ENCODE measurements at places on chromosomes 11 and 22.

DNA sequence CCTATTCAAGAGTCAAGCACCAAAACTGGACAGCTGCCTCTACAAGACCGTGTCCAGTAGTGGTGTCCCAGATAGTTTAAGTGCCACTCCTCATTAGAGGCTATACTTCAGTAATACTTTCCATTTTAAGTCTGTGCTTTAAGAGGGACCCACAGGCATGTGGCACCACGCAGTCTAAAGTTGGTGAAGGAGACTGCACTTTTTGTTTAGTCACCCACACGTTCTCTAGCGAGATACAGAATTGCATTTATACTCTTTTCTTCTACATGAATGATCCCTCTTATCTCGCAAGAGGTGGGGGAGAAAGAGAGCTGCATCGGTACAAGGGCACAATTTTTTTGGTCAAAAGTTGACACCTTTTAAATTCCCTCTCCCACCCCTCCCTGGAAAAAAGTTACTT lies 41.5 kb downstream of the DDX6 start:
- DNase-seq, result no peak

- no peak for DNase-seq
These were observed 24.0 kb upstream of the ABCC8 start for GRCh38 chr11:17500673-17501072.

- DNase-seq, result no peak
These were observed 14.1 kb downstream of the PTPRJ start for GRCh38 chr11:47994417-47994816.

GRCh38 chr22:36546092-36546804 lies 17.3 kb upstream of the EIF3D start:
- DNase-seq, result peak; percentile 7

GRCh38 chr11:44096360-44097185 lies 1.1 kb downstream of the EXT2 start:
- no peak for DNase-seq

DNA sequence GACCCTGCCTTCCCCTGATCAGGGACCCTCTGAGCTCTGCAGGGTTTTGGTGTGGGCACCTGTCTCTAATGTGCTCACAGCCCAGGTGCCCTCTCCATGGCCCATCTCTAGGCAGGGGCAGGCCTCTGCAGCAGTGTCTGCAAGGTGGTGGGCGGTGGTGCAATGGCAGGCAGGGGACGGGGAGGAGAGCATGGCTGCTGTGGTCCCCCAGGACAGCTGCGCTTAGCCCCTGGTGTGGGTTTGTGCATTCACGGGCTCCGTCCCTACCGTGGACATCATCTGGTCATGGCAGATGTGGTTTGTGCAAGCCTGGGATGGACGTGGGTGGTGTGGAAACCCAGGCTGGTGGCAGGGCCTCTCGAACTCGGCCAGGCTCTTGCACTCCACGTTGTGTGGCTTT lies 443.1 kb downstream of the TBC1D22A start:
- DNase-seq, result no peak

- no peak for DNase-seq
These were observed 84.1 kb downstream of the SLC1A2 start for GRCh38 chr11:35335226-35335625.

- no peak for DNase-seq
These were observed 167.8 kb upstream of the NARS2 start for GRCh38 chr11:78742430-78742829.

DNA sequence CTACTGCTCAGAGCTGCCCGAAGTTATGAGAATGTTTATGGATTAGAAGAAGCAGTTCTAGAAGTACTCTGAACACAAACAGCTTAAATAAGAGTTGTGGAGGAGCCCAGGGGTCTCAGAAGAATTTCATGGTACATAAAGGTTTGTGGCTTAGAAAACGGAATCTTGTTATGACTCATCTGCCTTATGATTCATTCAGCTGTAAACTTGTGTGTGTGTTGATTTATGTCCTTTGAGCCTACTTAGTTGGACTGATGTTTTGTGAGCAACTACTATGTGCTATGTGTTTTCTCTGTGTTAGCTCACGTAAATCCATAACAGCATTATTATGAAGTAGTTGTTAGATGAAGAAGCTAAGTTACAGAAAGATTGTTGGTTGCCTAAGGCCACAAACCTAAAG lies 203.7 kb downstream of the PGR start:
- DNase-seq, result no peak

DNA sequence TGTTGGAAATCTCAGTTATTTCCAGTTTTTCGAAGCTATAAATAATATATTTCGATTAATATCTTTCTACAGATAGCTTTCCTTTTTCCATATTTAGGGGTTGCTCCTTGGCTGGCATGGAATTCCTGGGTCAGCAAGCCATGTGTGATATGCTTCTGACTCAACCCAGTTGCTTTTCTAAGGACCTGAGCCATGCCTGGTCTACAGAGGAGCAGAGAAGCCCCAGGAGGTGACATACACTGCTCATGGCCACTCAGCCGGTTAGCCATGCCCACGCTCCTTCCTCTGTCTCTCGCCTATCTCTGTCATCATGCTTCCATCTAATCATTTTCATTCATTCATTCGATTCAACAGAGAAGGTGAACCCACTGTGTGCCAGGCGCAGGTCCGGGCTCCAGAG lies 23.2 kb upstream of the PDGFB start:
- no peak for DNase-seq

GRCh38 chr22:21816472-21816786 lies 51.0 kb downstream of the MAPK1 start:
- DNase-seq, result no peak

DNA sequence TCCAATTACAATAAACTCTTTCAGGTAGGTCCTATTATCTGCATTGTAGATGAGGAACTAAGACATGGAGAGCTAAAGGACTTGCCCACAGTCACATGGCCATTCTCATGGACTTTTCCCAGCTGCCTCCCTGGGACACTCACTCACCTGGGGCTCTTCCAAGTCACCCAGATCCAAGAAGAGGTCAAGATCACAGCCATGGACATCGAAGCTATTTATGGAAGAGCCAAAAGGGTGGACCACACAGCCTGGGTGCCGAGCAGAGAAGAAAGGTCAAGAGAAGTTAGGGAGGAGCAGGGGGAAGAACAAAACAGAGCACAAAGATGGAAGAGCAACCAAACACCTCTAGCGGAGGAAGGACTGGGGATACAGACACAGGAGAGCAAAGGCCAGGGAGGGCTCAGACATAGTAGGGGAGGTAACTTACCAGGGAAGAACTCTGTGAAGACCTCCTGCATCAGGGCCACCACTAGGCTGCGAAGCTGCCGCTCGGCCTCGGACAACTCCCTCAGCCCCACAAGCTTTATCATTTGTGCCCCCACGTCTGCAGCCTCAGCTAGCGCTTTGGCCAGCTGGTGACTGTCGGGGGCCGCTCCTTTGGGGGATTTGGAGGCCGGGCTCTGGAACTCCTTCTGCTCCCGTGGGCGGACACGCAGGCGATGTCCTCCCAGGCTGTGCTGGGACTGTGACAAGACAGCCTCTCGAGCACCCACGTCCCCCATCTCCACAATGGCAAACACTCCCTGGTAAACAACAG lies 7.4 kb upstream of the EEF1G start:
- no peak for DNase-seq

GRCh38 chr11:111370902-111371578 lies 8.0 kb downstream of the POU2AF1 start:
- DNase-seq, result no peak

DNA sequence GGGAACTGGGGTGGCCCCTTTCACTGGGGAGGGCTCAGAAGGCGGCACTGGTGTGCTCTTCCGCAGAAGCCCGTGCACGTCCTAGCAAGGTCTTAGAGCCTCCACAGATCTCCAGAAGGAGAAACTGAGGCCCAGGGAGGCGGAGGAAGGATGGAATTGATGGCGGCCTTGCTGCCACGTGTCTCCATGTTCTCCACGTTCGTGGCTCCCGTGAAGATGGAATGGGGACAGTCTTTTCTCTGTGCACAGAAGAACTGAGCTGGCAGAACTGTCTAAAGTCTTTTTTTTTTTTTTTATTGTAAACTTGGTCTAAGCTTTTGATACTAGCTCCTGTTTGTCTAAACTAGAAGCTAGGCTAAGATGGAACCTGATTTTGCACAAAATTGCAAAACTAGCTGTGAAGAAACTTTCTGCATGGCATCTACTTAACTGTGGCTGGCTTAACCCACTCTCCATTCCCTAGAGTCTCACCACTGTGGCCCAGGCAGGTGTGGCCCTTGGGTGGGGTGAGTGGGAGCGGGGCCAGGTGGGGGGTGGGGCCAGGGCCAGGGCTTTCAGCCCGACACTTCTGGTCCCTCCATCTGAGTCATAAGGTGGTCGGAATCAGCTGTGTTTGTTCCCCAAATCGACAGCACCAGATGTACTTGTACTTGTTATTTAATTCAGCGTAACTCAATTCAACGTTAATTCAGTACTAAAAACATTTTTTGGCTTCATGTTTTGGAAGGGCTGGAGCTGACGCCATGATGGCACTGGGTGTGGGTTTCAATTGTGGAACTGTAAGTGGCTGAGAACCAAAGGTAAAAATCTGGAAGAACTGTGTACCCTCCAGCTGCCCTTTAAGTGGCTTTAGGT lies 120.7 kb downstream of the MPPED1 start:
- DNase-seq, result no peak

- DNase-seq, result no peak
These were observed 84.2 kb downstream of the CELSR1 start for GRCh38 chr22:46453006-46453828.

GRCh38 chr11:61004180-61004611 lies 32.7 kb downstream of the CD6 start:
- no peak for DNase-seq

DNA sequence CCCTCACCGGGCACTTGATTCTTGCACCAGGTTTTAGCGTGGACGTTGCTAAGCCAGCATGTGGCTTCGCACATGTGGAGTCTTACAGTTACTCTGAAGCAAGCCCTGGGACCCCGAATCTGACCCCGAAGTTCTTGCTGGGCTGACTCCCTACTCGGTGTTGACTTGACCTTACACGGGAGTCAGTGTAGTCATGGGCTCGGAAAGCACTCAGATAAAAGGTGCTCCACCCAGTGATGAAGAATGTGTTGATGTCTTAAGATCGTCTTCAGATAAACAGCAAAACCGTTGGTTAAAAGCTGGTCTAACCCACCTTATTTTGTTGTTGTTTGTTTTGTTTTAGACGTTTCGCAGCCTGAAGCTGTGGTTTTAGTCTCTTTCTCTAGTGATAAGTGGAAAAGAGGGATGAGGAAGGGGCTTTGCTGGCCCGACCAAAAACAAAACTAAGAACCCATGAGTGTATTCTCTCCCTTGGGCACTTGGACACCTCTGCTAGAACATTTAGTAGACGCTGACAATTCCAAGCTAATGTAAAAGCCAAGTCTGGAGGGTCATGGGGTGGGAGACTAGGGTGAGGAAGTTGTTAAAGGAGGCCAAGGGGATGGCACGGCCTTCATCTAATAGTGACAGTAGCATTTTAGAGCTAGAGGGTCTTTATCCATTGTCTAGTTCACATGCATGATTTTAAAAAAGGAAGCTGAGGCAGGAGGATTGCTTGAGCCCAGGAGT lies 69.9 kb downstream of the BCR start:
- DNase-seq, result no peak

GRCh38 chr11:66314186-66314501 lies 2.7 kb downstream of the CD248 start:
- DNase-seq, result no peak

DNA sequence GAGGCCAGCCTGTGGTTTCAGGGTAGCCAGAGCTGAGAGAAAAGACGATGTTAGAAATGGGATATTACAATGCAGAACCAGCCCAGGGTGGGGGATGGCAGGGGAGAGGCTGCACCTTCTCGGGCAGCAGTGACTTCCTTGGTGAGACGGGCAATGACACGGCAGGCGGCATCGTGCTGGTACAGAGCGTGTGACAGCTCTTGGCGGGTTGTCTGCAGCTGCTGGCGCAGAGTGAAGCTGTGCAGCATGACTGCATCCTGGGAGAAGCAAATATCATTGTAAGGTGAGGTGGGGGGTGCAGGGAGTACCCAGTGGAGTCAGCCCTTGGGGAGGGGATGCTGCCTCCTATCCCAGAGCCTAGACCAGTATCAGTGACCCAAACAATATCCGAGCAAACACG lies 3.8 kb downstream of the PRPF19 start:
- DNase-seq, result no peak

- DNase-seq, result no peak
These were observed at the start of gene C11orf52 for GRCh38 chr11:111918390-111919256. TSS of gene C11orf52 (plus strand) at chr11:111918913. CDS start at chr11:111918973, 60 bp downstream.

- no peak for DNase-seq
These were observed 1595.5 kb upstream of the TENM4 start for GRCh38 chr11:81036168-81036870.
